Right renal pelvis (tissue), 4 donors: ENCODE measurements at places on chromosomes 3 and 15. TPM values are rescaled to one million over a fixed set of nuclear protein-coding genes. Genes with fewer than 3 reads are reported as not detected.
A peak's percentile ranks its signal among the peaks of the same experiment; 100 is the strongest.

GRCh38 chr3:152398495-152398894 lies 129.8 kb downstream of the MBNL1 start:
- no peak for DNase-seq

- DNase-seq: no peak
These were observed 60.2 kb downstream of the TLNRD1 start for GRCh38 chr15:81060907-81061306.

DNA sequence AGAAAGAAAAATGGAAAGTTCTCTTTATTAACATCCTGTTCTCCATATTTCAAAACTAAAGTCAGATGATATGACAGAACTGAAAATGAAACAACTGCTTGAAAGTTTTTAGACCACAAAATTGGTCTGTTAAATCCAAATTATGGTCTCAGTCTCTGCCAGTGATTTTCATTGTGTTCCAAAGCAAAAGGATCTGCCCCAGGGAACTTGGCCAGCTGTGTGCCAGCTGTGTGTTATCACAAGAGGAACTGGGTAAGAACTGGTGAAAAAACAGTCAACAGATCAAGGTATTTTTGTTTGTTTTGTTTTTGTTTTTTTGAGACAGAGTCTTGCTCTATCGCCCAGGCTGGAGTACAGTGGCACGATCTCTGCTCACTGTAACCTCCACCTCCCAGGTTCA lies 323.3 kb downstream of the CTNNB1 start:
- DNase-seq: no peak

DNA sequence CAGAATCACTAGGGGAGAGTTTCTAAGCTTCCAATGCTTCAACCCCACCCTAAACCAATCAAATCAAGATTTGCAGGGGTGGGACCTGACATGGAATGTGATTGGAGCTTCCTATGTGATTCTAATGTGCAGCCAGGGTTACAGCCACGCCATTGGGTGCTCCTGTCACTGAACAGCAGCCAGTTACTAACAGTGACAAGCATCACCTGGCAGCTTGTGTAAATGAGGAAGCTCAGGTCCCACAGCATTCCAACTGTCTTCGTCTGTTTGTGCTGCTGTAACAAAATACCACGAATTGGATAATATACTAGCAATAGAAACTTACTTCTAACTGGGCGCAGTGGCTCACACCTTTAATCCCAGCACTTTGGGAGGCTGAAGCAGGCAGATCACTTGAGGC lies 294.9 kb downstream of the SHQ1 start:
- DNase-seq: no peak

- no peak for DNase-seq
These were observed 6.1 kb downstream of the ATG3 start for GRCh38 chr3:112555535-112556170.

CHMP2B gene
- 63.8 TPM for polyA plus RNA-seq

- DNase-seq: no peak
These were observed 294.3 kb downstream of the CNTN4 start for GRCh38 chr3:2392981-2393380.

GRCh38 chr3:133248389-133248788 lies 151.5 kb upstream of the BFSP2 start:
- DNase-seq: no peak

DNA sequence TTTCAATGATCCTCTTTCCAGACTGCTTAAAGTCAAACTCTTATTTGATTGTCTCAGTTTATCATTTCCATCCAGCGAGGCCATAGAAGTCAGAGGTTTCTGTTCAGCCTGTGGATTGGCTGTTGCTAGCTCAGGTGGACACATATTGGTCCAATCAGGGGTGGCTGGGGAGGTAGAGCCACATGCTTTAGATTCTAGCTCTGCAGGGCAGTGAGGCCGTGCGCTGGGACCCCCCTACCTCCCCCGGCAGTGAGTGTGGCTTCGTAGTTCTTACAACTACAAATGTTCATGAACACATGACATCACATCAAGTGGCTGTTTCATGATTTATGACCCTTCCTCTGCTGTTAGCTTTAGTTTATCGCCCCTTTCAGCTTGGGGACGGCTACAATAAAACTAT lies 18.0 kb downstream of the APOD start:
- no peak for DNase-seq

- no peak for DNase-seq
These were observed 116.4 kb upstream of the ARHGEF3 start for GRCh38 chr3:56918111-56918568.

- DNase-seq: no peak
These were observed 45.0 kb downstream of the FAIM start for GRCh38 chr3:138653567-138653966.

RHCG gene
- 3.0 TPM for polyA plus RNA-seq

GRCh38 chr3:1207904-1208303 lies 115.1 kb downstream of the CNTN6 start:
- DNase-seq: no peak

GRCh38 chr3:8776406-8776805 lies 7.0 kb upstream of the OXTR start:
- no peak for DNase-seq

GRCh38 chr3:36919439-36920160 lies 25.3 kb downstream of the TRANK1 start:
- DNase-seq: no peak

MAP1A gene
- 7.5 TPM for polyA plus RNA-seq

- DNase-seq: no peak
These were observed 61.5 kb downstream of the IQSEC1 start for GRCh38 chr3:13011573-13012220.

- no peak for DNase-seq
These were observed 547.6 kb downstream of the FOXP1 start for GRCh38 chr3:71035886-71036285.

HRH1 gene
- polyA plus RNA-seq: 3.0 TPM

- DNase-seq: no peak
These were observed 2.5 kb downstream of the VILL start for GRCh38 chr3:37993067-37993455.

- no peak for DNase-seq
These were observed 173.5 kb downstream of the TNIK start for GRCh38 chr3:171286580-171287249.

DNA sequence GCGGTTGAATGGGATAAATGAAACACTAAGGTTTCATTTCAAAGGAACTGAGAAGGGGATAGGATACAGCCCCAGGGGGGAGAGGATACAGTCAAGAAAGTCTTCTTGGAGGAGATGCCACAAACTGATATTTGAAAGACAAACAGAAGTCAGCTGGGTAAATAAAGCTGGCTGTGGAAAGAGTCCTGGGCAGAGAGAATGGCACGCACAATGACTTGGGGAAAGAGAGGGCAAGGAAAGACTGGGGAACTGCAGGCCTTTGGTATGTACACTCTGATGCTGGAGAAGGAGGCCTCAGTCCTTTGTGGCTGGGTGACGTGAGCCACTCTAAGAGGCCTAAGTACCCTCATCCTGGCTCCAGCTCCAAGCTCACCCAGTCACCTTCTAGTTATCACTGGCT lies 45.2 kb upstream of the LMCD1 start:
- DNase-seq: no peak

- DNase-seq: no peak
These were observed 9.4 kb downstream of the CILP start for GRCh38 chr15:65201918-65202317.

GRCh38 chr3:33687406-33688010 lies 30.5 kb downstream of the CLASP2 start:
- no peak for DNase-seq

DNA sequence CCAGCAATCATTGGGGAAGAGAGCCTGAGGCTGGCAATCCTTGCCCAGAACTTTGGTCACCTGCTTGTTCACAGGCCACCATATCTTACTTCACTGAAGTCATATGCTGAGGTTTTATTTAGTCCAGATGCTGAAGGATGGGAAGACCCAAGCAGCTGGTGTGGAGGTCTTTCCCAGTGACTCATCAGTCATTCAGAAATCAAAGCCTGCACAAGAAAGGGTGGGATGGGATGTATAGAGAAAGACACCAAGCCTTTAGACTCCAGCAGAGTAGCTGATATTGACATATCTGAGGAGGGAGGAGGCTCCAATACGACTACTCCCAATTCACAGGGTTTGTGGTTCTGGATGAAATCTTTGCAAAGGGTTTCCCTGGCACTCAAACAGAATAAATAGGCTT lies 13.0 kb upstream of the PHLDB2 start:
- no peak for DNase-seq

SPG21 gene
- 106 TPM for polyA plus RNA-seq

FAM107A gene
- 3.9 TPM for polyA plus RNA-seq

DNA sequence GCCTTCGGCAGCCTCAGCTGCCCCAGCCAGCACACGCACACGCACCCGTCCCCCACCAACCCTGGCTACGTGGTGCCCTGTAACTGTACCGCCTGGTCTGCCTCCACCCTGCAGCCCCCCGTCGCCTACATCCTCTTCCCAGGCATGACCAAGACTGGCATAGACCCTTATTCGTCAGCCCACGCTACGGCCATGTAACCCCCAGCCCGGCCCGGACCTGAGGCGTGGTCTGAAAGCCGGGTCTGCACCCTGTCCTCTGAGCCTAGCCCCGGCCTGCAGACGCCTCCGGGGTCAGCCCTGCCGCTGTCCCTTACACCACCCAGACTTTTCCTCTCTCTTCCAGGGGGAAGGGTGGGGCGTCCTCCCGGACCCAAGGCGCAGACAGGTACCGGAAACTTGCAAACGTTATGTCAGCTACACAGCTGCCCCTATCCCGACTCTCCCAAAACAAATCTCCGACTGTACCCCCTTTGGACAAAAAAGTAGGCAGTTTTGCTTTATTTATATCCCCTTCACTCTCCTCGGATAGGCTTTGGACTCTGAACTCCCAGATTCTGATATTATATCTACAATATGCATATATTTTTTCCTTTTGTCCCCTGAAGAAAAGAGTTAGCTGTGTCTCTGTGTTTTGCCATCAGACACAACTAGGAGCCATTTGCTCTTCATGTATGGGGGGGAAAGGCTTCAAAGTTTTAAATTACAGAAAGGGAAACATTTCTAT lies 1.4 kb downstream of the SOX14 start:
- no peak for DNase-seq

DNA sequence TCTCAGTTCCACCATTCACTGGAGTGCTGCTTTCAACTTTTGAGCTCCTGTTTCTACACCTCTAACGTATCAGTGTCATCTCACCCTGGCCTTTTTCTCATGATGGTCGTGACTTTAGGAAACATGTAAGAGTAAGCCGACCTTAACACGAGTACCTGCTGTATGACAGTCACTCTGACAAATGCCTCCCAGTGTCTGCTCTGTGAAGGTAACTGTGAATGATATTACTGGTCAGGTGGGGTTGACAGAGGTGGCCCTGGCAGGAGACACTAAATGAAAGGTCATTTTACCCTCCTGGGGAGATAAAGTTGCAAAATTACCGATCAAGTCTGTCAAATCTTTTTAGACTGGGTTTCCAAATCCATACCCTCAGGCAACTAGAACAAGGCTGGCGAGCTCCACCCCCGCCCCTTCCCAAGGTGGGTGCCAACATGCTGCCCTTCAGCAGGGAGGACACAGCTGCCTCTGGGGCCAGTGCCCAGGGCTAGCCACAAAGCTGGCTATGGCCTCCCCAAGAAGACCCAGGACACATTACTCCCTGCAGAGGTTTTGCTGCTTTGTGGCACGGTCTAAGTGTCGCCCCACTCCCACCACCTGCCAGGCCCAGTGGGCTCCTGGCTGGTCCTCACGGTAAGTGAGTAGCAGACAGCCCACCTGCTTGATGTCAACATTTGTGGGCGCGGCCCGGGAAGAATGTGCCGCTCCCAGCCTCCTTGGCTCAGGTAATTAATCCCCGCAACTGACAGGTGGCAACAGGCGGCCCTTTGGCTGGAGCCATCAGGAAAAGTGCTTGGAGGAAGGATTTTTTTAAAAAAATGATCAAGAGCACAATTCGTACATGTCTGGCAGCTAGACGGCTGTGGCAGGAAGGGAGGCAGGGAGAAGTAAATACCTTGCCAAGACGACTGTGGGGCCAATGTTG lies 211.8 kb downstream of the TP63 start:
- no peak for DNase-seq

DNAH12 gene
- polyA plus RNA-seq: 0.90 TPM

HHATL gene
- 0.35 TPM for polyA plus RNA-seq

GRCh38 chr3:129305592-129306091 lies 27.0 kb downstream of the HMCES start:
- DNase-seq: no peak

GRCh38 chr3:23865595-23866396 lies 51.0 kb downstream of the NKIRAS1 start:
- peak; percentile 42 for DNase-seq

CALML4 gene
- polyA plus RNA-seq: 36.0 TPM

- DNase-seq: no peak
These were observed 31.9 kb downstream of the TUSC7 start for GRCh38 chr3:116741467-116741866.
